ENCODE measurements at places on chromosomes 12 and 14.

DNA sequence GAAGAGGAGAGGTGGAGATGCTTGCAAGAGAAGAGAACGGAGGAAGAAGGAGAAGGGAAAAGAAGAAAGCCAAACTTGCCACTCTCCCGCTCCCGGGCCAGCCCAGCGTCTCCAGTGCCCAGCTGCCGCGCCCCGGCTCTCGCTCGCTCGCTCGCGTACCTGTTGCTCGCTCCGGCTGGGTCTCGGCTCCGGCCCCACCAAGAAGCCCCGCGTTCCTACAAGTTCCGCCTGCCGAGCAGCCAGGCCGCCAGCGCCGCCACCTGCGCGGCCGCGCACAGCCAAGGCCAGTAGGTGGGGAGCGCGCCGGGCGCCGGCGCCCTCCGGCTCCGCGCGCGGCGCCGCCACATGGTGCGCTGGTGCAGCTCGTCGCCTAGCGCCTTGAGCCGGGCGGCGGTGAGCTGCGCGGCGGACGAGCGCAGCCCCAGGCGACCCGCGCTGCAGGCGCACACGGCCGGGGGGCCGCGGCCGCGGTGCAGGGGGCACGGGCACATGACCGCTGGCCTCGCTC is 370 bp downstream of the HRK start:
- no peak for DNase-seq

GRCh38 chr14:105865904-105866840 is 339.8 kb downstream of the TMEM121 start:
- DNase-seq, result peak; percentile 68

DNA sequence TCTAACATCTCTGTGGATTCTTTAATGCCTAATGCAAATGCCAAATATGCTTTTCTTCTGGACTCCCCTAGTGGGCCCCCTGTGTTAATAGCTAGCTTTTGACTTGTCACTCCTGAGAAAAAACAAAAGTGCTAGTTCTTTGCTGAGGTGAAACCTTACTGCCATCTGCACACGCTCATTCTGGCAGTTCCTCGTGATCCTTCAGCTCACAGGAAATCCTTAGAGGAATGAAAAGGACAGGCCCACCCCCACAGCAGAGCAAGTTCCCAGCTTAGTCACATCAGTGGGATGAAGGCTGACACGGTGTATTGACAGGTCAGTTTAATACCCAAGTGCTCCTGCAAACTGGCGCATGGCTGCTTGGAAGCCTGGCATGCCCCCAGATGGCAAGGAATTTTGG is 165.1 kb upstream of the ATP2B1 start:
- no peak for DNase-seq

- no peak for DNase-seq
These were observed 5.6 kb downstream of the TBPL2 start for GRCh38 chr14:55434805-55435174.

DNA sequence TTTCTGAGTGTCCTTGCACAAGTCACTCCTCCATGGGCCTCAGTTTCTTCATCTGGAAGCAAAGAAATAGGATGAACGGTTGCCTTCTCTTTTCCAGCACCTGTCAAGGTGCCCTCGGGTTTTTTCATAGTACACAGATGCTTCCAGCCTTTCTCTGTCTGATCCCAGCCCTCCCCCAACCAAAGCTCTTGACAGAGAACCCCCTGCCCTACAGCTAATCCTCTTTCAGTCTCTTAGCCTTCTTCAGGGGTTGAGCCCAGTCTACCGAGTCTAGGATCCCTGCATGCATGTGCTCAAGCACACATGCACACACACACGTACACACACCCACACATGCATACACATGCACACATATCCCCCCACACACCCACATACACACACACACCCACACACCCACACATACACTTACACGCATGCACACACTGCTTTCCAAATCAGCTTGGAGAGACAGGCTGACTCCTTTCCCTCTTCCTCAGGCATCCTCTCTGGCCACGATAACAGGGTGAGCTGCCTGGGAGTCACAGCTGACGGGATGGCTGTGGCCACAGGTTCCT is 4.7 kb downstream of the CDCA3 start:
- no peak for DNase-seq

DNA sequence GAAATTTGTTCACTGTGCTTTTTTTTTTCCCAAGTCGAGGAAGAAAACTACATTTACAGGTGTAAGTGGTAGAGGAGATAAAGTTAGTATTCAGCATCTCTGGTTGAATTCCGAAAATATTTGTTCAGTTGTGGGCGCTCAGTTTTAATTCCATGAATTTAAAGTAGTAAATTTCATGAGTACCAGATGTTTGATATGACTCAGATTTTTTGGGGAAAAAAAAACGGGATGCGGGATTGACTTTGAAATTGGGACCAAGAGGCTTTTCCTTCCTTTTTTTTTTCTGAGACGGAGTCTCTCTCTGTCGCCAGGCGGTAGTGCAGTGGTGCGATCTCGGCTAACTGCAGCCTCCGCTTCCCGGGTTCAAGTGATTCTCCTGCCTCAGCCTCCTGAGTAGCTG is 1.6 kb downstream of the TULP3 start:
- no peak for DNase-seq

- no peak for DNase-seq
These were observed 175.4 kb downstream of the ETNK1 start for GRCh38 chr12:22800332-22800731.

- DNase-seq, result no peak
These were observed 88.7 kb downstream of the BCL11B start for GRCh38 chr14:99183311-99183710.

- DNase-seq, result peak; percentile 65
These were observed 36.6 kb downstream of the RTL1 start for GRCh38 chr14:100866666-100867630.

DNA sequence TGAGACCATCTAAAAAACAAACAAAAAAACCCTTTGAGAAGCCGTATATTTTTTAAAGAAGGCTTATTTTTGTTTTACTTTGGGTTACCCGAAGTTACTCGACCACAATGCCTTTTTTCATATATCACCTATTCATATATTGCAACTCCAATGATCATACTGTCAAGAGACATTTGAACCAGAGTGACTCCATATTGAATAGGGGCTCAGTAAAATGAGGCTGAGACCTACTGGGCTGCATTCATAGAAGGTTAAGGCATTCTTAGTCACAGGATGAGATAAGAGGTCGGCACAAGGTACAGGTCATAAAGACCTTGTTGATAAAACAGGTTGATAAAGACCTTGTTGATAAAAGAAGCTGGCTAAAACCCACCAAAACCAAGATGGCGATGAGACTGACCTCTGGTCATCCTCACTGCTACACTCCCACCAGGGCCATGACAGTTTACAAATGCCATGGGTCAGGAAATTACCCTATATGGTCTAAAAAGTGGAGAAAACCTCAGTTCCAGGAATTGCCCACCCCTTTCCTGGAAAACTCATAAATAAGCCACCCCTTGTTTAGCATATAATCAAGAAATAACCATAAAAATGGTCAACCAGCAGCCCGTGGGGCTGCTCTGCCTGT is 50.0 kb upstream of the PKP2 start:
- no peak for DNase-seq

DNA sequence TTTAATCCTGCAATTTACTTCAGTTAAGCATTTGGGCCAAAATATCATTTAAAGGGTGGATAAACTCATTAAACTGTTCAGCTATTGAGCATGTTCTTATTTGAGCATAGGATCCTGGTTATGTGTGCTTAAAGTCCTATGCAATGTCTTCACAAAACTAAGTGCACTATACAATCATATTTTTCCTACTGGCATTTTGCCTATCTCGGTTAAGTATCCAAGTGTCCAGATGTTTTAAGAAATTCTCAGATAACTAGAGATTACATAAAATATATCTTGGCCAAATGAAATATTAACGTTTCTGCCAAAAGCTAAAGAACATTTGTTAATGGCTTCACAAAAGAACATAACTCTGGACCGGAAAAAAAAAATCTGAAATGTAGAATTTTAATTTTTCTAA is 250.8 kb upstream of the LRFN5 start:
- DNase-seq, result no peak

GRCh38 chr12:11998944-11999315 is 71.8 kb upstream of the BCL2L14 start:
- DNase-seq, result no peak

DNA sequence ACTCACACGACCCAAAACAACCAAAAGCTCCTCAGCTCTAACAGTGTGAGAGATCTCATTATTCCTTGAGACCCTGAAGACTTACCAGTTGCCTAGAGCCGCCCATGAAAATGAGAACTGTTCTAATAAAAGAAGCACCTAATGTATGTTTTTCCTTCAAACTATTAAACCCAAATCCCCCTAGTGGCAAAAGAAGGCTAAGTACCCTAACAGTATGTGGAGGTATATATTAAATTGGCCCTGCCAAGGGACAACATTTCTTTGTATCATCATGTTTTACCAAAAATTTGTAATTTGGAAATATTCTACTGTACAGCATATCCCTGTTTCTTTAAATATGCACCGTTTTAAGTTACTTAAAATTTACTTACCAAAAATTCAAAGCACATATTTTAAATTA is 38.0 kb upstream of the PPFIA2 start:
- DNase-seq, result no peak

DNA sequence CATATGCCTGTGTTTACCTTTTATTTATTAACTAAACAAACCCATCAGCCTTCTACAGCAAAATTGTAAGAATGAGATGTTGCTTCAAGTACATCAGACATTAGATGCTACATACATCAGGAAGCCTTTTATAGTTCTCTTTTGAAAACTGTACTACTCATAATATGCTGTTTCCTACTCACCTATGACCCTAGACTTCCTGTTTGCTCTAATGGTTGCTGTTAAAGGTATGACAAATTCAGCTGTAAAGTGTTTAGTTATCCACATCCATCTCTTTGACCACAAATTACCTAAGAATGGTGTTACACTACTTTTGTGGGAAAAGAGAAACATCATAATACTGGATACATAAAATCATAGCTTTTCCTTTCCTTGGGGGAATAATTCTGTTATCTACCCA is 220.0 kb downstream of the RAD51B start:
- DNase-seq, result no peak

DNA sequence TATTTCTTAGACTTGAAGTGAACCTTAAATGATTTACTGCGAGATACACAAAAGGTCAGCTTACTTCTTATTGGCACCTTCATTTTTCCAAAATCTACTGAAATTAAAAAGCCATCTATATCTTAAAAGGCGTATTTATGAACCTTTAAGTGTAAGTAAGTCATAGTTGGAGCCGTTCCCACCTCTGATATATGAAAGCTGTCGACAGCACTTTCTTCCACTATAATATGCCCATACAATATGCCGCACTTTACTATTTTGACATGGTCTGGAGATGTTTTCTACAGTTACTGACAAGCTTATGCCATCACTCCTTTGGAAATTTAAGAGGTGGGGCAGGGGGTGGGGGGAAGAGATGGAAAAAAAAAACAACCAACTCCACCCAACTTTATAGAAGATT is 155.3 kb downstream of the PHETA1 start:
- no peak for DNase-seq

DNA sequence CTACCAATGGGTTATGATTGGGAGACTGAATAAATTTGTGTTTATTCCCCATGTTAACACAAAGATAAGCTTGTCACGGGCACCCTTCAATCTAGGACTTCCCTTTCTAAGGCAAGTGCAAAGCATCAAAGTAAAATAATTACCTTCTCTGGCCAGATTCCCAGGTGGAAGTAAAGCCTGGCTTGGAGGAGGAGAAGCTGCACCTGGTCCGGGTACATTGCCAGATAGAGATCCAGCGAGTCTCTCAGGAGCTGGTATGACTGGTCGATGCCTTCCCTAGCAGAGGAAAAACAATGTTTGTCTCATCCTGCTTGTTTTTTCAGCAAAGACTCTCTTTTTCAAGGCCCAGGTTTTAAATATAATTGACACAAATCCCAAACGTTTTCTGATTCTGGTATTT is 24.9 kb downstream of the FBXO21 start:
- DNase-seq, result no peak

DNA sequence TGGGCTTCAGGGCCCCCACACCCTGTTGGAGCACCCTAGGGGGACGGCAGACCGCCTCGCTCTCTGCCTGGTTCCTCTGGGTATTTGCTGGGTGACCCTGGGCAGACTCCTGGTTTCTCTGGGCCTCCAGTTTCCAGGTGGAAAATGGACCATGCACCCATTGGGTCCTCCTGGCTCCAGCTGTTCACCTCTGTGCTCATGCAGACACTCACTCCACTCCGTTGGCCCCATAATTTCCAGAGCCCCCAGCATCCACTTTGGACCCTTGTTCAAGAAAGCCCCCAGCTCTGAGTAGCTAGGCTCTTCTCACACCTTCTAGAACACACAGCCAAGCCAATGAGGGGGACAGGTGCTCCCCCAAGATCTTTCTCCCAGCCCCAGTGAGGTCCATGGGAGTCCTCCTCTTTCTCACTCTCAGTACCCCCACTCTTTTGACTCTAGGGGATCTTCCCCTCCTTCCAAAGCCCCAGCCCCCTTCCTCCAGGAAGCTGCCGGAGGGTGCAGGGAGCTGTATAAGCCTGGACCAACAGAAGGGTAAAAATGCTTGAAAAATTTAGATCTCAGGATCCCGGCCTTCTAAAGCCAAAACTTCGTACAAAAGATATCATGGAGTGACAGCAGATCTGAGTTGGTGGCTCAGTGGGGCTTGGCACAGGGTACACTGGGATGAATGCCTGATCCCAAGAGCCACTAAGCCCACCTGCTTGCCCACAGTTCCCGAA is 174.8 kb upstream of the RTL1 start:
- peak; percentile 49 for DNase-seq

- no peak for DNase-seq
These were observed 313.2 kb downstream of the EMP1 start for GRCh38 chr12:13509740-13510139.

DNA sequence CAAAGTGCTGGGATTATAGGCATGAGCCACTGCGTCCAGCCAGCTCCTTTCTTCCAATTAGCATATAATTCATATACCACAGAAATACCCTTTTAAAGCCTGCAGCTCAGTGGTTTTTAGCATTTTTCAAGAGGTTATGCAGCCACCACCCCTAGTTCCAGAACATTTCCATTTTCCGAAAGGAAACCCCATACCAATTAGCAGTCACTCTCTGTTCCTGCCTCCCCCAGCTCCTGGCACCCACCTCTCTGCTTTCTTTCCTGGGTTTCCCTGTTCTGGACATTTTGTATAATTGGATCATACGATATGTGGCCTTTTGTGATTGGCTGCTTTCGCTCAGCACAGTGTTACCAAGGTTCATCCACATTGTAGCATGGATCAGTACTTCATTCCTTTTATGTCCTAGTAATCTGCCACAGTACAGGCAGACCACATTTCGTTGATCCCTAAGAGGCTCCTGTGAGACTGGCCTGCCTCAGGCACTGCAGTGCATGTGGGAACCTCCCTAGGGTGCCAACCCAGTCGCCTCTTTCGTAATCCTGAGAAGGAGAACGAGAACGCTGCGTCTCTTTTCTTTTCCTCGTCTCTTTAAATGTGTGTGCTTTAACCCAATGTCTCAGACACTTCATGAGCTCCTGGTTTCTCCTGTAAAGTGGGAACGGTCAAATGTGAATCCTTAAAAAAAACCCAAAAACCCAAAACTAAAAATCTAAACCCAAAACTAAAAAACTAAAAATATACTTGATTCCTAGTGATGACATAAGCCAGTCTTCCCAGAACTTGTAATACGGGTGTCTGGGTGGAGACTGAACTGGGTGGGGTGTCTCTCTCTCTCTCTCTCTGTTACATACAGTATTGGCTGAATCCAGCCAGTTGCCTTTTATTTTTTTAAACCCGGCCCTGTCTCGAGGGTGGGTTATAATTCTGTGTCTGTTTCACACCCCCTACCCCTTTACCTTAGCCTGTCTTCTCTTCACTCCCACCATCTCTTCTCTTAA is 14.7 kb downstream of the AACS start:
- no peak for DNase-seq
